ENCODE measurements at places on chromosomes 4 and X. TPM values are rescaled to one million over a fixed set of nuclear protein-coding genes. Genes with fewer than 3 reads are reported as not detected.

Gene CLGN
- total RNA-seq: not detected

Gene SYAP1
- 28.1 TPM for total RNA-seq

Gene MMRN1
- total RNA-seq: not detected

Gene TCEAL9
- total RNA-seq: 114 TPM

Gene MID1IP1
- 64.1 TPM for total RNA-seq

Gene PPEF2
- total RNA-seq: not detected

Gene NPY2R
- total RNA-seq: not detected

Gene TRIM60
- not detected for total RNA-seq

Gene DRD5
- total RNA-seq: not detected

Gene RPL39
- total RNA-seq: 3,058 TPM

Gene F11
- not detected for total RNA-seq

Gene PRSS12
- 0.12 TPM for total RNA-seq

Gene GPR82
- not detected for total RNA-seq

Gene PAGE2
- total RNA-seq: 9.3 TPM

Gene CRMP1
- not detected for total RNA-seq

Gene RHOH
- not detected for total RNA-seq

Gene SLC25A14
- total RNA-seq: 14.1 TPM

Gene SGCB
- total RNA-seq: 23.5 TPM

Gene CFAP99
- 0.96 TPM for total RNA-seq

Gene AFP
- 1.1 TPM for total RNA-seq

Gene DCLK2
- 4.1 TPM for total RNA-seq

Gene TMSB15C
- 3.0 TPM for total RNA-seq

Gene P2RY4
- total RNA-seq: not detected

Gene PDCL2
- not detected for total RNA-seq

Gene TLR7
- total RNA-seq: not detected

Gene SPACA5B
- not detected for total RNA-seq

Gene DGKK
- total RNA-seq: not detected

Gene MRFAP1
- 112 TPM for total RNA-seq

Gene G3BP2
- 96.1 TPM for total RNA-seq

Gene GABRG1
- total RNA-seq: not detected

Gene MAGEC3
- total RNA-seq: not detected

Gene REELD1
- not detected for total RNA-seq

Gene LRP2BP
- total RNA-seq: 0.48 TPM

Gene ADAMTS3
- 0.68 TPM for total RNA-seq

Gene SPANXC
- 107 TPM for total RNA-seq

Gene MAGEE2
- 0.12 TPM for total RNA-seq

Gene MTHFD2L
- total RNA-seq: 12.1 TPM

Gene PPP1R2C
- total RNA-seq: not detected

Gene FOXO4
- total RNA-seq: 4.2 TPM

Gene MAP7D3
- total RNA-seq: 11.1 TPM

Gene RAB9A
- 33.4 TPM for total RNA-seq

Gene RNF150
- total RNA-seq: 0.68 TPM

Gene STARD8
- 11.6 TPM for total RNA-seq

Gene RTL3
- total RNA-seq: 1.4 TPM

Gene TCEAL2
- total RNA-seq: not detected

Gene MAGEB10
- not detected for total RNA-seq

Gene NAP1L2
- total RNA-seq: 0.39 TPM

Gene CLIC2
- total RNA-seq: 14.6 TPM

Gene PLP1
- total RNA-seq: 3.3 TPM

Gene TMEM156
- 0.12 TPM for total RNA-seq

Gene ENPEP
- total RNA-seq: not detected
